ENCODE measurements at places on chromosomes 6 and 20. TPM values are rescaled to one million over a fixed set of nuclear protein-coding genes. Genes with fewer than 3 reads are reported as not detected.

- no peaks in the 10 kb centered on the region for H3K4me1 ChIP-seq
- no peak for DNase-seq
- H3K27ac ChIP-seq, result no peak overlapping the region
- H3K4me3 ChIP-seq, result no peak overlapping the region
These were observed 677.4 kb upstream of the CITED2 start for GRCh38 chr6:140051521-140052512.

GRCh38 chr20:36255445-36255844, 19.2 kb downstream of the AAR2 start:
- H3K36me3 ChIP-seq, result peaks cover 21% of the 10 kb centered on the region
- no peak overlapping the region for H3K27ac ChIP-seq
- peaks cover 4% of the 10 kb centered on the region for H3K4me1 ChIP-seq
- H3K27me3 ChIP-seq, result no peaks in the 10 kb centered on the region
- no peak overlapping the region for H3K4me3 ChIP-seq

- no peak overlapping the region for H3K27ac ChIP-seq
- peaks cover 8% of the 10 kb centered on the region for H3K4me1 ChIP-seq
- no peak for DNase-seq
- H3K27me3 ChIP-seq, result no peaks in the 10 kb centered on the region
- H3K4me3 ChIP-seq, result no peak overlapping the region
- no peaks in the 10 kb centered on the region for H3K36me3 ChIP-seq
These were observed 166.6 kb downstream of the ARID1B start for GRCh38 chr6:156943816-156944215.

DNA sequence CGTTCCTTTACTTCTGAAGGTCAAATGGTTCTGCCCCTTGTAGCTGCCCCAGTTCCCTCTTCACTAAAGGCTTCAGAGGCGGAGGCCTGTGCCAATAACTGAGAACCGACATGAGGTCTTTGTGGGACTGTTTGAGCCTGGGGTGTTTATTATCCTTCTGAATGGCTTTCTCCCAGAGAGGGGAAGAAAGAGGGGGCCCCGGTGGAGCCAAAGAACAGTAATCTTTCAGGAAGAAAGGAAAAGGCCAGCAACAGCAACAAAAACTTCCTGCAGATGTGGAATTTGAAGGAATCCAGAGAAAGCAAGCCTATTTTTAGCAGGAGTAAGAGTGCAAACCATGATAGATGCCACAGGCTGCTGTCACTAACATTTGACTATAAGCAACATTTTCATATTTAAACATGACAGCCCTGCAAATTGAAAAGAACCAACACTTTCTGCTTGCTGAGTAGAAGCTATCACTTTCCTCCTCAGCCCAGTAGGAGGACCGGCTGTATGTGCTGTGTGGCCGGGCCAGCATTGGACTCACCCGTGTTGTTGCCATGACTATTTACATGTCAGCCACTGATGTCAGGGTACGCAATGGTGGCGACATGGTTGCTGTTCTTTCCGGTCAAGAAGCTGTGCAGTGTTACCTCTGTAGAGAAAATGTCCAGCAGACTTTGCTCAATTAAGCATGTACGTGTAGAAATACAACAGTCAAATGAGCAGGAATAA, 121.3 kb downstream of the SOBP start:
- H3K4me3 ChIP-seq, result no peak overlapping the region
- H3K4me1 ChIP-seq, result no peaks in the 10 kb centered on the region
- no peaks in the 10 kb centered on the region for H3K36me3 ChIP-seq
- no peak for DNase-seq

GRCh38 chr6:137664183-137664582, 170.0 kb upstream of the OLIG3 start:
- no peak overlapping the region for H3K27ac ChIP-seq
- no peaks in the 10 kb centered on the region for H3K36me3 ChIP-seq
- H3K27me3 ChIP-seq, result peaks cover 1% of the 10 kb centered on the region
- no peak for DNase-seq
- no peak overlapping the region for H3K4me3 ChIP-seq

DNA sequence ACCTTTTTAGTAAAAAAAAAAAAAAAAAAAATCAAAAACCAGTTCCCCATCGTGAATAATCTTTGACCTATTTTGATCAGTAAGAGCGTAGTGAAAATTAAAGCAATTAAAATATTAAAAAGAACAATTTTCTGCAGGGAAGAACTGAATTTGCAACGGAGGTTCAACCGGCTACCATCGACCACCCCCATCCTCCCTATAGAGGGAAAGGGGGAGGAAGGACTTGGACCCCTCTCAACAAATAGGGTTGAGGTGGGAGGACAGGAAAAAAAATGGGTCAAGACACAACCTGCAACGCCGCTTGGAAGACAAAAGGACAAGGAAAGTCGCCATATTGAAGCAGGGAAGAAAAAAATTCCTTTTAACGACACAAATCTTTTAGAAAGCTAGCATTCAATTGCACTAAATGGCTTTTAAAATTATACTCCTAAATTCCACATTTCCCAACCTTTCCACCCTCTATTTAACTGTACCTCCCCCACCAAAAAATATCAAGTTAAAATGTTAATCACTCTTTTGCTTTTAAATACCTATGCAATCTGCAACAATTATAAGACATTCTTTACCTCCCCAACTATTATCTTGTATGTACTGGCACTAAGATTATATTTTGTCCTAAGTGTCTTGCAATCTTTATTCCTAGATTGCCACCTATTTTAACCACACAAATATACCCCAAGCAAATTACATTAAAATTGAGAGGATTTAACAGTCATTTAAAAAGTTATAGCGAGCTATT, 1.7 kb downstream of the PPP1R10 start:
- peak overlapping the region; percentile 90 for H3K4me3 ChIP-seq
- peak overlapping the region; percentile 92 for H3K27ac ChIP-seq
- peaks cover 69% of the 10 kb centered on the region for H3K36me3 ChIP-seq
- peak; percentile 82 for DNase-seq
- peaks cover 54% of the 10 kb centered on the region for H3K4me1 ChIP-seq

- H3K27ac ChIP-seq, result no peak overlapping the region
- peaks cover 2% of the 10 kb centered on the region for H3K27me3 ChIP-seq
- no peak for DNase-seq
These were observed 113.6 kb downstream of the TNFRSF21 start for GRCh38 chr6:47196113-47196512.

DNA sequence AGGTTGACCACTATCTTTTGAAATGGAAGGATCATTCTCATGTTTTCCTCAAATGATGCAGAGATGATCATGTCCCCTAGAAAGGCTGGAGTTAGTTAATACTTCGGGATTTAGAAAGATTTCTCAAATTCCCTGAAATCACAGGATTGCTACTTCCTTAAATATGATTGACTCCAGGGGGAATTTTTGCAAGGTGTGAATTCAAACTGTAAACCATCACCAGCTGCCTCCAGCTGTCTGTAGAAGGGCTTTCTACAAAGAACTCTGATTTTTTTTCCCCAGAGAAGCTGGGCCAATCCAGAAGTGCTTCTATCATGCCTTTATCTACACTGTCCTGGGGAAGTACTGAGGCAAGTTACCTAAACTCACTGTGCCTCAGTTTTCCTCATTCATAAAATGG, 114.5 kb downstream of the EDN1 start:
- peaks cover 7% of the 10 kb centered on the region for H3K27me3 ChIP-seq
- H3K36me3 ChIP-seq, result no peaks in the 10 kb centered on the region
- H3K4me1 ChIP-seq, result no peaks in the 10 kb centered on the region
- peak; percentile 18 for DNase-seq
- no peak overlapping the region for H3K4me3 ChIP-seq

DNA sequence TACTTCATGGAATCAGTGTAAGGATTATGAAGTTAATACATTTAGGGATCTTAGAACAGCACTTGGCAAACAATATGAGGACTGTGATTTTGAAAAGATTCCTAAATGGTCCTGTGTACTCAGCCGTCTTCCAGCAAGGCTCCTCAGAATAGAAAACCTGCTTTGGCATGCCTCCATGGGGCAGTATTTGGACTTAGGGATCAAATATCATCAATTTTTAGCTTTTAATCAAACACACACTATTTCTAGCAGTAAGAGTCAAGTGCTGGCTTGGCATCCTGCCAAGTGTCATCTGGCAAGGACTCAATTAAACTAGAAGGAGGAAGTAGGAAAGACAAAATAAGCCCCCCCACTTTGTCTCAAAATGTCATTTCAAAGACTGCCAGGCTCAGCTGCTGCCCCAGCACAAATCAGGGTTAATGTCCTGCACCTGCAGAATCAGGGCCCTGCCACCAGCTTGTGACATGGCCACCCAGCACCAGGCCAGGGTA, 40.8 kb downstream of the IYD start:
- no peak overlapping the region for H3K27ac ChIP-seq
- no peak overlapping the region for H3K4me3 ChIP-seq
- peaks cover 31% of the 10 kb centered on the region for H3K27me3 ChIP-seq

DNA sequence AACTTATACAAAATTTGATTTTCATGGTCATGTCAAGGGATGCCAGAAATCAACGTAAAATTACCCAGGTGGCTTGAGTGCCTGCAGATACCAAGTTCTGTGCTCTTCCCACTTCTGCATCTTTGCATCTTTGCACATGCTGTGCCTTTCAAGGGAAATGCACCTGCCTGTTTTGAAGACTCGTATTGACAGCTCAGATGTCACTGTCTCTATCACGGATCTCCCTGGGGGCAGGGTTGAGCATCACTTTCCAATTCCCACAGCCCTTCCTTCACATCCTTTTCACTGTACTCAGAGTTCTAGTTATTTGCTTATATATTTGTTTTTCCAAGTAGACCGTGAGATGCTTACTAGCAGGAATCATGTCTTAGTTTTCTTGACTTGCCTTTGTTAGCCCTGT, 274.2 kb downstream of the CDH26 start:
- peaks cover 6% of the 10 kb centered on the region for H3K27me3 ChIP-seq
- no peak overlapping the region for H3K4me3 ChIP-seq
- DNase-seq, result no peak
- H3K27ac ChIP-seq, result no peak overlapping the region

DNA sequence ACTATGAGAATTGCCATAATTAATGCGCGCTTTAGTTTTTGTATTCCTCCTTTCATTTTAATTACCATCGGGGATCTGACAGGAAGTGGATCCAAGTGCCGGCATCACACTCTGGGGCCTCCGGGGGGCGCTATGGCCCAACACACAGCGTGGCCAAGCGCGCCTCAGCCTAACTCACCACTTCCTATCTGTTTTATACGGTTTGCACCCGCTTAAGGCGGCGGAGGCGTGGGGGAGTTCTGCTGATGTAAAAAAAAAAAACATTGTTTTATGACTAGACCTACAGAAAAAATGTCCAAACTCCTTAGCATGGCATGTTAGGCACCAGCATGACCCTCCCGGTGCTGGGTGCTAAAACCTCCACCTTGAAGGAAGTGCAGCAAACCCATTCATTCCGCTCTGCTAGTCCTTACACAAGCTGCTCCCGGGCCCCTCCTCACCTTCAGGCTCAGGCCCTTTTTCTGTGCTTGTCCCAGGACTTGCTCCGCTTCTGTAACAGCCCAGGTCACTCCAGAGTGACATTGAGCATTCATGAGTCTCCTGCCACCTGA, 4.5 kb upstream of the EBF4 start:
- H3K4me3 ChIP-seq, result peak overlapping the region; percentile 56
- DNase-seq, result peak; percentile 95
- H3K36me3 ChIP-seq, result peaks cover 6% of the 10 kb centered on the region

- peak overlapping the region; percentile 23 for H3K27ac ChIP-seq
- no peak for DNase-seq
- H3K4me1 ChIP-seq, result peaks cover 5% of the 10 kb centered on the region
These were observed 76.7 kb downstream of the PREP start for GRCh38 chr6:105326216-105326615.

DNA sequence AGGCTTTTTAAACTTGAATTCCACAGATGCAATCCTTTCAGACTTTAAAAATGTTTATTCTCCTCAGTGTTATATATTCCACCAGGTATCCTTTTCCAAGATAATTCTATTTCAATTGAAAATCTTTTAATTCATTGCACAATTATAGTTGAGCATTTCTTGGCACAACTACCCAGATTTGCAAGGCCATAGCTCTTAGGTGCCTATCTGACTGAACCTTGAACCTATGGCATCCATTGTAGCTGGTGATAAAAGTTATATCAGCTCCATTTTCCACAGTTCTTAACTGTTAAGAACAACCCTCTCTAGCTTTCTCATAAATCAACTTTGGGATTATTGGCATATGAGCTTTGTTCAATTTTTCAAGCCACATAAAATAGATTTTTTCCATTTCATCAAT, 42.4 kb downstream of the PACRG start:
- H3K27ac ChIP-seq, result no peak overlapping the region
- no peaks in the 10 kb centered on the region for H3K27me3 ChIP-seq
- no peaks in the 10 kb centered on the region for H3K4me1 ChIP-seq

- peaks cover 12% of the 10 kb centered on the region for H3K36me3 ChIP-seq
- H3K27me3 ChIP-seq, result no peaks in the 10 kb centered on the region
- no peak overlapping the region for H3K4me3 ChIP-seq
These were observed 57.1 kb downstream of the MAP3K4 start for GRCh38 chr6:161048641-161049040.

DNA sequence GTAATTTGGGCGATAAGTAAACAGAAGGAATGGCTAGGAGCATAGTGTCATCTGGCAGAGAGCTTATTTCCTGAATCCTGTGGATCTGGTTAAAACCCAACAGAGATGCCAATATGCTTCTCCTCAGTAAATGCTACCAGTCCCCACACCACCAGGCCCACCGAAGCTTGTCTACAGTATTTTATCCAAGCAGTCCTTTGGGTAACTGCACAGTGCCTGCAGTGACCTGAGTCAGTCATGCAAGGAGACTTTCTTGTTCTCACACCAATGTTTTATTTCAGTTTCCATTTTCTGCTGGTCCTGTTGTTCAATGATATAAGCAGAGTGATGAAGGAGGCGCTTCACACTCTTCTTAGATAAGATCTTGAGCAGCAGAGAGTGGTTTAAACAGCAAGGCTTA, 326.3 kb downstream of the RIMS1 start:
- H3K27me3 ChIP-seq, result no peaks in the 10 kb centered on the region
- no peak overlapping the region for H3K4me3 ChIP-seq
- H3K4me1 ChIP-seq, result no peaks in the 10 kb centered on the region
- DNase-seq, result no peak

DNA sequence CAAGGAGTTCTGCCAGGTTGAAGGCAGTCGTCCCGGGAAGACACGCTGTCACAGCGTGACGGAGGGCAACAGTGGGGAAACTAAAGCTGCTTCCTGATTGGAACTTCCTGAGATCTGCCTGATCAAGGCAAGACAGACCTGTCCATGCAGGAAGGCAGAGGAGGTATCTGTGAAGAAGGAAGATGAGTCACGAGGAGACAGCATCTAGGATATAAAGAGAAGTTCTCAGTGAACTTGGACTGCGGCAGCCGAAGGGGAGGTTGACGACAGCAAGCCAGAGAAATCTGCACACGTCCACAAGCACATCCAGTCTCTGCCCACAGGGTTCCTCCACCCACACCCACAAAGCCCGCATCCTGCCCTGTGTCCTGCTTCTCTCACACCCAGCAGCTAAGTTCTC, 38.6 kb downstream of the PREP start:
- DNase-seq, result no peak
- H3K27ac ChIP-seq, result peak overlapping the region; percentile 54
- peaks cover 11% of the 10 kb centered on the region for H3K4me1 ChIP-seq
- no peaks in the 10 kb centered on the region for H3K27me3 ChIP-seq
- no peak overlapping the region for H3K4me3 ChIP-seq

The MOCS1 gene
- 0.69 TPM for total RNA-seq

The DCDC2 gene
- total RNA-seq, result not detected

The SLC13A3 gene
- total RNA-seq, result not detected

The CALHM4 gene
- not detected for total RNA-seq

The C20orf141 gene
- total RNA-seq, result not detected

The DEFB124 gene
- not detected for total RNA-seq

The PROKR2 gene
- not detected for total RNA-seq

The UST gene
- 0.90 TPM for total RNA-seq
